ENCODE measurements at places on chromosomes 5 and 9.

GRCh38 chr5:64201996-64202395, 36.4 kb downstream of the RNF180 start:
- no peak for DNase-seq

GRCh38 chr5:115414406-115415142, 118.1 kb upstream of the CCDC112 start:
- peak; percentile 99 for DNase-seq

GRCh38 chr5:170511551-170512258, 7.9 kb downstream of the KCNIP1 start:
- DNase-seq: no peak

DNA sequence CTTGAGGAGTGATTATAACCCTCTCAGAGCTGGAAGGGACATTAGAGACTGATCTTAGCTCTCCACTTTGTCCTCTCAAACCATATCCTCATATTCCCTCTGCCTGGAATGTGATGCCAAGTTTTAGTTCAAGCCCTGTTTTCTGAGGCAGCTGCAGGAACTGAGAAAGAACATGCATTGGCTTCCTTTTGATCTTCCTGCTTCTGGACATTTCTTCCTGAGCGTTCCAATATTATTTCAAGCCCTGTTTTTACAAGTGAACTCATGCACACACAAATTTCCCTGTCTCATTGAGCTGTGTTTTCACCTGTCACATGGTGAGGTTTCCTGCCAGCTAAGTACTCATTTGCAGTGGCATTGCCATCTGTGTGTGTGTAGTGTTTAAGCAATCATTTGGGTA, 17.0 kb downstream of the FOCAD start:
- no peak for DNase-seq

DNA sequence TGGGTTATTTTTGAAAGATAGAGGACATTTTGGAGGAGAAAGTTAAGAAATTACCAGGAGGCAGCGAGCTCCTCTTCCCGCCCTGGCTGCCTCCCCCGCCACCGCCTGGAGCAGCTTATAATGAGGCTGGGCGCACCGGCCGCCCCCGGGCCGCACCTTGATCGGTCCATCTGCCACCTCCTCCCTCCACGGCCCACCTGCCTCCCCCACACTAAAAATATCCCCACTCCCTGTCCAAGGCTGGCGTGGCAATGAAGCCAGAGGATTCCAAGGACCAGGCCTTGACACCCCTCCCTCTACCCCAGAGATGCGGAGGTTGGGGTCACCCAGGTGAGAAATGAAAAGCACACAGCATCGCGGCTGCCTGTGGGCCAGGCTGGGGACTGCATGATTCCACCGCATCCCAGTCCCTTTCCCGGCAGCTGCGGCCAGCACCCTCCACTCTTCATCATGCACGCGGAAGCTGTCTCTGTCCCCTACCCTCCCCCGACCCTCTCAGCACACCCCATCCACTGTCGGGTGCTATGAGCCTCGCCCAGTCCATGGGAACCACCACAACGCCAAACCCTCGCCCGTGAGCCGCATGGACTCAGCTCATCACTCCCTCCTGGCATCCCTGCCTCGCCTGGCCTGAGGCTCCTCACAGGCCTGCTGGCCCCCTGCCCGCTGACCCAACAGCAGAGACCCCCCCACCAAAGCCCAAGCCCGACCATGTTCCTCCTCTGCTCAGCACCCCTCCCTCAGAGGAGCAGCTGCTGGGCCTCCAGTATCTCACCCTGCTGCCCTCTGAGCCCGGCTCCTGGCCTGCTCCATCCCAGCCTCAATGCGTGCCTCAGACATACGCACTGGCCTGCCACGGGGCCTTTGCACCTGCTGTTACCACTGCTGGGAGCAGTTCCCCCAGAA, 50.0 kb downstream of the SARDH start:
- no peak for DNase-seq

GRCh38 chr5:161580621-161581020, 34.1 kb upstream of the GABRB2 start:
- no peak for DNase-seq
